Body of pancreas (tissue), 4 donors: ENCODE measurements at places on chromosomes 2 and 18.

DNA sequence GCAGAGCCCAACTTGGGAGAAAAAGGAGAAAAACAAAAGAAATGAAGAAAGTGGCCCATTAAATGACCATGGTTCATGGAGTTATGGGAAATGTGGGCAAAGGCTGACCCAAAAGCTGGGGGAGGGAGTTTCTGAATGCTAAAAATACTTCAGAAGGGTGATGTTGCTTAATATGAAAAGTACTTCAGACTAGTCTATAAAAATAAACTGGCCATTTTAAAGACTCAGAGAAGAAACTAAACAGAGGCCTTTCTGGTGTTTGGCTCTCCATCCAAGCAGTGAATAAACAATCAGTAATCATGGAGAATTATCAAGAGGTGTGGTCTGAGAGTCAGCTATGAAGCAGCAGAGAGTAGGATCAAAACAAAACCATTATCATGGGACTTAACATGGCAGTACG is 160.8 kb upstream of the MAPRE2 start:
- DNase-seq, result no peak

GRCh38 chr2:63463142-63463541 is 125.1 kb downstream of the WDPCP start:
- DNase-seq, result no peak

DNA sequence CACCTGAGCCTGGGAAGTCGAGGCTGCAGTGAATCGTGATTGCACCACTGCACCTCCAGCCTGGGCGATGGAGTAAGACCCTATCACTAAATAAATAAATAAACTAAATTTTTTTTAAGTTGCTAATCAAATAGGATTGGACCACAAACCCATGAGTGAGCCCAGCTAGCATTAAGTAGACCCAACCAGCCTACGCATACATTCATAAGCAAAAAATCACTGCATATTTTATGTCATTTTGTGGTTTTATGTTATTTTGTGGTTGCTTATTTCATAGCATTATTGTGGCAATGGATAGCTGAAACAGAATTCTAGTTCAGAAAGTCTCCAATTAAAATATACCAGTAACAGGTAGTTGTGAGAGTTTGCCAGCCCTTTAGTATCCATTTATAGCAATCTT is 29.1 kb upstream of the ZC3H15 start:
- DNase-seq, result no peak

DNA sequence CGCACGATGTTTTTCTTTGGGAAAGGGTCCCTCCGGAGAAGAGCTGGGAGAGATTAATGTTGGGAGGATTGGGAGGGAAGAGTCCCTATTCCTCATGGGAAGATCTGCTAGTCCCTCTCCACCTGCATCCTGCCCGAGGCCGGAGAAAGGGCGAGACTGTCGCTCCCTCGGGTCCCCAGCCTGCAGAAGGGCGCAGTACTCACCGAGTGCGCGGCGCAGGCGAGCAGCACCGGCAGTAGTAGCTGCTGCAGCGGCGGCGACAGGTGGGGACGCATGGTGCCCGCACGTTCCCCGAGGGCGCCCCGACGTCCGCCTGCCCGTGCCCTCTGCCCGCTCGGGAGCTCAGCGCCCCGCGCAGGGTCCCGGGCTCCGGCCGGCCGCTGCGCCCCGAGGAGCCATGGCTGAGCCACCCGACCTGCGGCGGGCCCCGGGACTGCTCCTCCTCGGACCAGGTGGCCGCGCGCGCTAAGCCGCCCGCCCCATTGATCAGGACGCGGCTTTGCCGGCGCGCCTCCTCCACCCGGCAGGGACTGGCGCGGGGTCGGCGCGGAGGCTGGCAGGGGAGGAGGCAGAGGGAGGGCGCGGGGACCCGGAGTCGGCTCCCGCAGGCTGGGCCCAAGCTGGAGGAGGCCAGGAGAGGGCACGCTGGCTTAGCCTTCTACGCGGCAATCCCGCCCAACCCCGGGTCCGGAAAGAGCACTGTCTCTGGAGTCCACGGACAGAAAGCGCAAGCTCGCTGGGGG is at the start of gene SCTR:
Gene SCTR, minus strand, starts transcription at position 532 of the 743 bp plus-strand sequence. Its CDS starts 257 bp downstream, at position 275.
- peak; percentile 54 for DNase-seq

GRCh38 chr2:201880993-201881611 is 74.8 kb downstream of the CDK15 start:
- peak; percentile 7 for DNase-seq

GRCh38 chr2:19576411-19576810 is 218.0 kb upstream of the OSR1 start:
- DNase-seq, result no peak

DNA sequence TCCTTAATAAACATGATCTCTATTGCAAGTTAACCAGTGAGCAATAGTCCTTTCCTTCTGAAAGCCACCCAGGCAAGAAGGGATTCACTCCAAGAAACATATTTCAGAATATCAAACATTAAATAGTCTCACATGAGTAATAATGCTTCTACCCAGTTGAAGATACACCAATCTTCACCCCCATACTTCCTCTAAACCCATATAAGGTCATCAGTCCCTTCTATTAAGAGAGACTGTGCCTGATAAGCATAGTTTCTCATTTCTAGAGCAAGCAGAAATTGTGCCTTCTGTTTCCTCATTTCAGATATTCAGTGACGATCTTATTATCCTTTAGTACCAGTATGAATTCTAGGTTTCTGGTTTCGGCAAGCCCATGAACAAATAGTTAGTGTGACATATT is 64.6 kb downstream of the DSEL start:
- no peak for DNase-seq

DNA sequence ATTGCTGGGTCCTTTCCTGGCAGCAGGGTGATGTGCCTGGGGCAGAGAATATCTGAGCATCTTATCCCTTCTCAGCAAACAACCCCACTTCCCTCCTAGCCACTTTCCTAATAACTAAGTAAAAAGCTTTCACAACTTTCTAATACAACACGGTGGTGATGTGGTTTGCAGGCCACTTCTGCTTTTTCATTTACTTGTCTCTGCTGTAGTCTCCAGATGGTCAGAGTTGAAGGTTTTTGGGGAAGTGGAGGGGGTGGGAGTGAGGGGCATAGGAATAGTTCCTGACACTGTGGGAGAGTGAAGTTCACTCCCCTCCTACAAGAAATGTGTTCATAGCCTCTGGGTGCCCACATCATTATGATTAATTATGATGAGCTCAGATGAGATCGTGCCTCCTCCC is 11.6 kb downstream of the OXER1 start:
- no peak for DNase-seq

GRCh38 chr2:44779793-44780192 is 161.7 kb upstream of the SIX3 start:
- DNase-seq, result no peak

DNA sequence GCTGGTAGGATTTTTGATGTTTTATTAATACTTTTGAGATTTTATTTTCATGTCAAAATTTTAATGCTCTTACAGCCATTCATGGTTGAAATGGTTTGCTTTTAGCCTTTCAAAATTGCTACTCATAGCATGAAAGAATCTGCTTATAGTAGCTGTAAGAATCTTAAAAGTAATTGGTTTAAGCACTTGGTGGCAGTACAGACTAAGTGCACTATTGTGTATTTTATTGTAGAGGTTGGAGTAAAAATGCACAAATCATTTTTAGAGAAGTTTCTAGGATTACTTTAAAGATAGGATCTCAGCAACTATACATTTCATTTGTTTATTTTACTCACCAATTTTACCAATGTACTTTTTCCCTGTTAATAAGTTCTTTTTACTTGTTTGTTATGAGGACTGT is 205.8 kb downstream of the SPAG16 start:
- DNase-seq, result no peak

DNA sequence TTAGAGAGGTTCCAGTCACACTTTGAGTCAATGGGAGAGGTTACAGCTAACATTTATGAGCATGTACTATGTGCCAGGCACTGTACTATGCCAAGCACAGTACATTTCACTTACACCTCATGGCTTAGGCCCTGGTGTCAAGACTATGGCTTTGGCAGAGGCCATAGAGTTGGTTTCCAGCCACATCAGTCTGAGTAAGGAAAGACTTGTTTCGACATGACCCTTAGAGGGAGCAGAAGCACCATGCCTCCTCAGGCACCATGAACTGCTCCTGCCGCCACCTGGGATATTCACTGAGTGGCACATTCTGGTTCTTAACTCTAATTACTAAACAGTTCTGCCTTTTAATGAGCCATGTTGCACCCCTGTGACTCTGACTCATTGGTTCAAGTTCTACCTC is 12.7 kb downstream of the DGUOK start:
- DNase-seq, result peak; percentile 43

- DNase-seq, result no peak
Observed at GRCh38 chr18:9695605-9696004, 12.5 kb upstream of the RAB31 start.

DNA sequence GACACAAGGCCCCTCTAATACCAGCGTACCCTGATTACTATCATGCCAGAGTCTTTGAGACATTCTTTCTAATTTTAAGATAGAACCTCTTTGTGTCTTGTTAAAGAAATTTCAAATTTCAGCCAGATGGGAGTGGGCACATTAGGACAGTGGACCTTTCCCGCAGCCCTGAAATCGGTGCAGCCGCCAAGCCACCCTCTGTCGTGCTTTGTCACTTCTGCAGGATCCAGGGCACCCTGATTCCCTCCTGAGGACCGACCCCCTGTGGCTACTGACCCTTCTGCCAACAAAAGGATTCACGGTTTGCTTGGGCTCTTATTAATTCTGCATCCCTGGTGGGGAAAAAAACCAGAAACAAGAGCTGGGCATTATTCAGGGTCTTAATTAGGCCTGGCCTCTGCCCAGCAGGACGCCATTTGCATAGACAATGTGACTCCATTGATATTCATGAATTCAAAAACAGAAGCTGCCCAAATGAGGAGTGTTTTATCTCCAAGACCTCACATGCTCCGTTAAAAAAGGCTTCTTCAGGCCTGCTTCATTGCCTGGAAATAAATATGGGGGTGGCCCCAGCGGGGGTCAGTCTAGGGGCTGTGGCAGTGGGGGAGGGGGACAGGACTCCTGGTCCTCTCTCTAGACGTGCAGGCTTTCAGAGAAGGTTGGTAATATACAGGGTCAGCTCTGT is 116.9 kb downstream of the ALPK2 start:
- DNase-seq, result no peak

DNA sequence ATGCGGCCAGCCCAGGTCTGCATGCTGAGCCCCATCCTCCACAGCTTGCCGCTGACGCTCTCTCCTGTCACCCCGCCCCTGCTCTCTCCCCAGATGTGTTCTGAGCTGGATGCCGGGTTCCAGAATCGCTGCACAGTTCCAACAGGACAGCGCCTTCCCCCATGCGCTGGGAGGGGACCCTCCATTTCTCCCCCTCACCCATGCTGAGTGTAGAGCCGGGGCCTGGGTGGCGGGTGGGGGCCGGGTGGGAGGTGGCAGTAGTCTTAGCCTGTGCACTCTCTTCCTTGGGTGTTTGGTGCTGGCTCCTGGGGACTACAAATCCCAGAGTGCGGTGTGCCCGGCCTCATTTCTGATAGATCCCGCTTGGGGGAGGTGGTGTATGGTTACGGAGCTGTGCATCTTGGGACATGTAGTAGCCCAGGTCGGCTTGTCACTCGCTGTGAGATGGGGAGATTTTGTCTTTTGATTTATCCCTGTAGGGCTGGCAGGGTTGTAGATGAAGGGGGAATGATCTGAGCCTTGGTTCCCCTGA is 6.8 kb downstream of the DNAJB2 start:
- DNase-seq, result no peak

DNA sequence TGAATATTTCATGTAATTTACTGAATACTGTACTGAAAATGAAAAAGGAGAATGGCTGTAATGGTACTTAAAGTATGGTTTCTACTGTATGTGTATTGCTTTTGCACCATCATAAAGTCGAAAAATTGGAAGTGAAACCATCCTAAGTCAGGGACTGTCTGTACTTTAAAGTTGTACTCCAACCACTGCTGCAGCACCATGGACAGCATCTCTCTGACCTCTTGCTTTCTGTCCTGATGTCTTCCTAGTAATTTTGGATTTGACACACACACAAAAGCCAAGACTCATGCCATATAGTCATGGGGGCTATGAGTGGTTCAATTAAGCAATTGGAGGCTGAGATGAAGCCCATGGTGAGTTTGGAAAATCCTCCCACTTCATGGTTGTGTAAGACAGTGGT is 256.3 kb upstream of the PKDCC start:
- DNase-seq, result peak; percentile 28

GRCh38 chr2:149353421-149353820 is 23.0 kb downstream of the LYPD6 start:
- no peak for DNase-seq

DNA sequence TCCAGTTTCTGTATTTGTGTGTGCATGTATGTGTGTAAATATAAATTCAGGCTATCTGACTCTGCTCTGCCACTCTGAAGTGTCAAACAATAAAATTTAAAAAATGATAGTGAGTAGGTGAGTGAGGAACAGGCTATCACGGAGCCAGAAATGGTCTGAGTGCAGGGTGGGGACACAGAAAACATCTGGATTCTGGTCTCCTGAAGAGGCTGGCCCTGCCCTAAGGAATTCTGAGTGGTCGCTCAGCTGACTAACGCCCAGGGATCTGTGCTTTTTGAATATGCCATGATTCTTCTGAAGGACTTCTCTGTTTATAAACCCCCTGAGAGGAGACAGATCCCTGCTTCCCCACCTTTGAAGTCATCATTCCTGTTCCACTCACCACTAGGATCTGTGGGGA is 353.9 kb upstream of the GYPC start:
- no peak for DNase-seq

- no peak for DNase-seq
Observed at GRCh38 chr2:235926229-235926628, 242.0 kb downstream of the GBX2 start.

DNA sequence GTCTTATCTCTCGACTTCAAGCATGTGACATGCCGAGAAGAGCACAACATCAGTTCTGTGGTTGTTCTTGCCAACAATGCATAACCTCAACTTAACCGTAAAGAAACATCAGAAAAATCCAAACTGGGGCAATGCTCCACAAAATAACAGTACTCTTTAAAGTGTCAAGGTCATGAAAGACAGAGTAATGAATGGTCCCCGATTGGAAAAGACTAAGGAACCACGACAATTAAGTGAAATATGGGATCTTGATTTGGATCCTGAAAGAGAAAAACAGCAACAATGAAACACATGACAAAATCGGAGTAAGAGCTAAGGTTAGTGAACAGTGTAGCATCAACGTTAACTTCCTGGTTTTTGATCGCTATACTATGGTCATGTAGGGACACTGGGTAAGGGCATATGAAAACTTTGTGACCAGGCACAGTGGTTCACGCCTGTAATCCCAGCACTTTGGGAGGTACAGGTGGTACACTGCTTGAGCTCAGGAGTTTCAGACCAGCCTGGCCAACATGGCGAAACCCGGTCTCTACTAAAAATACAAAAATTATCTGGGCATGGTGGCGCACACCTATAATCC is 55.2 kb downstream of the UNC50 start:
- DNase-seq, result no peak

- DNase-seq, result no peak
Observed at GRCh38 chr18:12703664-12704063, 822 bp downstream of the PSMG2 start.
